ENCODE measurements at places on chromosomes 6 and 20. TPM values are rescaled to one million over a fixed set of nuclear protein-coding genes. Genes with fewer than 3 reads are reported as not detected.

Gene MTRF1L
- 24.7 TPM for total RNA-seq

Gene MYBL2
- total RNA-seq = 1.6 TPM

Gene HLA-E
- total RNA-seq = 2,048 TPM

Gene EEF1A2
- total RNA-seq = 0.14 TPM

Gene ARMH2
- total RNA-seq = 0.68 TPM

Gene STX11
- total RNA-seq = 38.3 TPM

Gene HLA-DQA1
- 7.0 TPM for total RNA-seq

Gene SMIM28
- total RNA-seq = not detected

Gene BANF2
- not detected for total RNA-seq

Gene GPR6
- total RNA-seq = not detected

Gene NFATC2
- 141 TPM for total RNA-seq

Gene SEL1L2
- not detected for total RNA-seq
